ENCODE measurements at places on chromosomes 1 and 21.

DNA sequence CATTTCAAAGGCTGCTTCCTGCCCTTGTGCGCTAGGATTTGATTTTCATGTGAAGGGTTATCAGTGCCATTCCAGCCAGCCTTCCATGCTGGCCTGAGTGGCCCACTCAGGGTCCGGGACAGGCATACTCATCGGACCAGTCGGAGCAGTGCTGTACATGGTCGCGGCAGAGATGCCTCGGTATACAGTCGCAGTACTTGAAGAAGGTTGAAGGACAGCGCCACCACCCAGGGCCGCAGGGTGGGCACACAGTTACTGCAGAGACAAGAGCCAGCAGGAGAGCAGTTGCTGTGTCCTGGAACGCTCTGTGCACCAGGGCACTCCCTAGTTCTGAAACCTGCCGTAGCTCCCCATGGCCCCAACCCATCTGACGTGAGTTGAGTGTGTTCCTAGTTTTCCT is 9.1 kb downstream of the LDLRAD1 start:
- DNase-seq = no peak

DNA sequence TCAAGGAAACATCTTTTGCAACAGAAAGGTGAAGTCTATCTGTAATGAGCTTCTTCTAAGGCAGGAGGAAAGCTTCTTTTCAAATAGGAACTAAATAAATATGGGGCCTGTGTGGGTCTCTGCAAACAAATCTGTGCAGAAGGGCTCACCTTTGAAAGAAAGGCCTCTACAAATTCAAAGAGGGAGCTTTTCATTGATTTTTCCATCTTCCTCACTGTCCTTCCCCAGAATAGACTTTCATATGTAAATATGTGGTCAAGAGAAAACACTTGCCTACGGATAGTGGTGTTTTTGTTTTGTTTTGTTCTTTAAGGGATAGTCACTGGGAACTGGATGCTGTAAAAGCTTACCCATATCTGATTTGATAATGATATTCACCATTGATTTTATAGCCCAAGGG is 223.4 kb downstream of the DSCAM start:
- DNase-seq = no peak

DNA sequence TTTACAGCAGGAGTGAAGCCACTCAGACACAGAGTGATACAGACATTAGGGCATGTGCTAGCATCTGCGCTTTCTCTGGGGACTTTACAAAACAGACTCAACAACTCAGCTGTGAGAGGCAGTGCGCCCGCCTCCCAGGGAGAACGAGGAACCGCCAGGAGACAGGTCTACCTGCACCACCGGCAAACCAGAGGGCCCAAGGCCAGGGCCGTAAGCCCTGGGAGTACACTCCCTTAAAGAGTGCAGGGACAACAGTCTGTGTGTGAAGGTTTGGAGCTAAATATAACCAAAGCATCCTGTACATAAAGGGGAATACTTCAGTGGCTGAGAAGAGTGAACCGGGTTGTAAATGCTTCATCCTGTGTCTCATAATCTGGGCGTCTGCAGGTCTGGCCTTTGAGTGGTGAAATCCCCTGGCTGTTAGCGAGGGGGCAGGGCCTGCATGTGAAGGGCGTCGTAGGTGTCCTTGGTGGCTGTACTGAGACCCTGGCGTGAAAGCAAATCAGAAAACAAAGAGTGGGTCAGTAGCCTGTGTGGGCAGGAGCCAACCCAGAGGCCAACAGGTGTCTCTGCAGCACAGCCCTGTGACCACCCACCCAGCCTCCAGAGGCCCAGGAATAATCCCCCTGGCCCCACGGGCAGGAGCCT is 86.9 kb downstream of the CD247 start:
- DNase-seq = no peak

DNA sequence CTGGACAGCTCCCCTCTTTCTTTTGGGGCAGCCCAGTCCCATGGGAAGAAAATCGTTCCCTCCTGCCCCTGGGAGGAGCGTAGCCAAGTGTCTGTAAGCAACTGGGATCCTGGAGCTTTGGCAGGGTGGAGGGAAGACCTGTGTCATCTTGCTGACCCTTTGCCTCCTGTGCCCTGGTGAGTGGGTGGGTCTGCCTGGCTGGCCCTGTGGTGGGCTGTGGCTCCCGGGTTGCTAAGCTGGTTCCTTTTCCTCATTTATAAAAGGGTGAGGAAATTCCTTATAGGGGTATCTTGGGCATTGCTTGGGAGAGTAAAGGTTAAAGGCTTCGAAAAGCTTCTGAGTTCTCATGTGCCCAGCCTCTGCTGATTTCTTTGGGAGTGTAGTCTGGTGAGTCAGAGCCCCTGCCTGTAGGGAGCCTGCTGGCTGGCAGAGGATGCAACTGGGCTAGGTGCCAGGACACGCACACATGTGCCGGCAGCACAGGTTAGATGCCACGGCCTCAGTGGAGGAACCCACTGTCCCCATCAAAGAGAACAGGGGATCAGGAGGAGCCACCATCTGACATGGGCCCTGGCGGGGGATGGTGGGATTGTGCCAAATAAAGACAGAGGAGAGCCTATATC is 85.2 kb downstream of the ARHGEF10L start:
- DNase-seq = no peak

- no peak for DNase-seq
Measured at GRCh38 chr1:59138402-59138801, 158.5 kb upstream of the FGGY start.

GRCh38 chr1:114092186-114093062 is 61.2 kb downstream of the SYT6 start:
- no peak for DNase-seq
